ENCODE measurements at places on chromosomes 5 and 9. TPM values are rescaled to one million over a fixed set of nuclear protein-coding genes. Genes with fewer than 3 reads are reported as not detected.

The DNAJC25 gene
- 4.7 TPM for total RNA-seq

- H3K4me3 ChIP-seq, result no peak overlapping the region
- no peak overlapping the region for H3K27ac ChIP-seq
- no peak for DNase-seq
- H3K4me1 ChIP-seq, result no peaks in the 10 kb centered on the region
- H3K36me3 ChIP-seq, result no peaks in the 10 kb centered on the region
These were observed 75.2 kb upstream of the FREM1 start for GRCh38 chr9:14985419-14985818.

DNA sequence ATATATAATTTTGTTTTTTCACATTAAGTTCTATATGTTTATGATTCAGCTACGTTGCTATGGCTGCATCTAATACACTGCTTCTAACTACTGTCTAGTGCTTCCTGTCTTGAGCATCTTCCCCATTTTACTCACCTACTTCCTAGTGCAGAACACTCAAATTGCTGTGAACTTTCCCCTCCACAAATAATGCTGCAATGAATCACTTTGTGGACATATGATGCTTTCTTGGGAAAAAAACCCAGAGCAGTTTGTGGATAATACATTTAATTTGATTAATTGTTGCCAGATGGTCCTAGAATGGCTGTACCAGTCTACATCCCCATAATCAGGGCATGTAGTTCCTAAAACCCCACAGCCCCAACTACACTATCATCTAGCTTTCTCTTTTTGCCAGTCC lies 18.5 kb downstream of the CD180 start:
- no peak overlapping the region for H3K4me3 ChIP-seq
- DNase-seq, result no peak
- H3K4me1 ChIP-seq, result peaks cover 53% of the 10 kb centered on the region

GRCh38 chr9:11702548-11702947 lies 990.6 kb upstream of the TYRP1 start:
- H3K27me3 ChIP-seq, result no peaks in the 10 kb centered on the region
- H3K4me3 ChIP-seq, result no peak overlapping the region
- H3K36me3 ChIP-seq, result no peaks in the 10 kb centered on the region
- H3K27ac ChIP-seq, result no peak overlapping the region
- H3K4me1 ChIP-seq, result no peaks in the 10 kb centered on the region
- no peak for DNase-seq

DNA sequence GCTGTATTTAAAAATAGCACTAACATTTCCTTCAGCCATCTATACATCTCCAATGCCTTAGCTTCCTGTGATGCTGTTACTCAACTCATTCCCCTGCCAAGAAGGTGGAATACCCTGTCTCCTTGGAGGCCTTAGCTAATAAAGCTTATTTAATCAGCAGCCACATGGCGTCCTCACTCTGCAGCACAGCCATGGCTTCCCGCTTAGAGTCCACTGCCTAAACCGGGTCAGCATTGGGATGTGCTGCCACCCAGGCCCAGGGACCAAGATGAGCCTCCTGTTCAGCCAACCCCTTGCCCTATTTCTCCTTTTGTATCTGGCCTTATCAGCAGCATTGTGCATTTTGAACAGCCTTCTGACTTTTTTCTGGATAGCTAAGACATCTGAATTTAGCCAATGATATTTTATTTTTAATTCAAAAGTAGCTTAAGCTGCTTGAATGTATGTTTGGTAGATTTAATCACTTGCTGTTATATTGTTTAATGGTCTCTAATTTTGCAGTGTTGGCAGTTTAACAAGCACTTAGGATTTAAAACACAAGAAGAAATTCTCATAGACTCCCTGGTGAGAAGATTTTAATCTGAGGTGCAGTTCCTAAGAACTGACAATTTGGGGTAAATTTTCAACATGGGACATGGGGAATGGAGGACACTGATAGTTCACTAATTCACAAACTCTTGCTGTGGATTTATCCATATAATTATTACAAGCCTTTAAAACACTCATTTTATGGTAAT lies 113.0 kb downstream of the RPS23 start:
- DNase-seq, result no peak
- H3K4me1 ChIP-seq, result peaks cover 3% of the 10 kb centered on the region
- H3K27me3 ChIP-seq, result no peaks in the 10 kb centered on the region
- H3K4me3 ChIP-seq, result no peak overlapping the region
- H3K36me3 ChIP-seq, result no peaks in the 10 kb centered on the region

The LAMC3 gene
- 0.27 TPM for total RNA-seq

DNA sequence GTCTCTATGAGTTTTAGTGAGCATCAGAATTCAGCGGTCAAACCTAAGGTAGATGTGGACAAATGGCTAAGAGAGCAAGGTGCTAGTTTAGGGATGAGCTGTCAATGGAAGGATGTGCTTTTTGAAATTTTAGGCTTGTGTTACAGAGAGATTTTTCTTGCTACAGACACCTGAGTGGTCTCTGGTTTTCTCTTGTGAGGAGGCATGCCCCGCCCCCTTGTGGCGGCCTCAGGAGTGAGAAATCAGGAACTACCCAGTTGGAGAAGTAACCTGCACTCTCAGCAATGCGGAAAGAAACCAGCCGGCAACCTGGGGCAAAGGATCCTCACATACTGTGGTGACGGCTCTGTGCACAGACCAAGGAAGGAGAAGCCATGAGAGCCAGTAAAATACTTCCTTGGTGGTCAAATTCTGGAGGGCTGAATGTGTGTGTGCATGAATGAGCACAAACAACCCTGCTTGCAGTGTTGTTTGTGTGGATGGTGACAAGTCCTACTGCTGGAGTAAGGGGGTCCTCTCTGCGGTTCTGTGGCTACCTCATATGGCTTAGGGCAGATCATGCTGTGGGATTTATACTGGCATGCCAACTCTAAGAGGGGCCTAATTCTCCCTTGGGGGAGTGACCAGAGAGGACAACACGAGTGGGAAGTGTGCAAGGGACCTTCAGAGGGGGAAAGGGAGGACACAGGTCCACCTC lies 16.7 kb upstream of the HSD17B4 start:
- DNase-seq, result peak; percentile 73
- H3K27ac ChIP-seq, result no peak overlapping the region
- peaks cover 12% of the 10 kb centered on the region for H3K4me1 ChIP-seq
- H3K4me3 ChIP-seq, result no peak overlapping the region
- no peaks in the 10 kb centered on the region for H3K36me3 ChIP-seq
- H3K27me3 ChIP-seq, result peaks cover 18% of the 10 kb centered on the region

The EGFLAM gene
- not detected for total RNA-seq

The NR2F1-AS1 gene
- not detected for total RNA-seq

DNA sequence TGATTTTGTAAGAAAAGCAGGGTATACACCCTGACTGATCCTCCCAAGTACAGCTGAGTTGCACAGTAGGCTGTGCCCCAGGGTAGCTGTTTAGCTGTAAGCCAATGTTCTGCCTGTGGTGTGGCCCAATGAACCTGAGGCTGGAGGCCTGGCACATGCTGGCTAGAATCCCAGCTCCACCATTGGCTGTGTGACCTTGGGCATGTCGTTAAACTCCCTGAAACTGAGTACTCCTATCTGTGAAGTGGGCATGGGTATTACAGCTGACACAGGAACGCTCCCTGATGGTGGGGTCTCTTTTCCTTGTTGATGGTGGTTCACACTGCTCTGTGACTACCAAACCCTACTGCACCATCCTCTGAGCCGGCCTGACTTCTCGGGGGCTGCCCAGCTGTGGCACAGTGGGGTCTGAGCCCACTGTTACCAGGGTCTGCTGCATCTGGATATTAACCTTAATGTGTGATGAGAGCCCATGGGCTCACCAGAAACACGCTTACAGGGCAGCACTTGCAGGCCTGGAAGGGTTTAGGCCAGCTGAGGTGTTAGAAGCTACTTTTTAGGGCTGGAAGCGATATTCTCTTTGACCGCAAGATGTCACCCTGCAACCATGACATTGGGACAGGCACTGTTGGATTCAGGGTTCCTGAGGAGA lies 7.0 kb upstream of the GADD45G start:
- DNase-seq, result peak; percentile 68
- peaks cover 31% of the 10 kb centered on the region for H3K27me3 ChIP-seq
- no peak overlapping the region for H3K27ac ChIP-seq
- H3K4me1 ChIP-seq, result peaks cover 1% of the 10 kb centered on the region
- H3K36me3 ChIP-seq, result no peaks in the 10 kb centered on the region

The DDX4 gene
- total RNA-seq, result 0.50 TPM

DNA sequence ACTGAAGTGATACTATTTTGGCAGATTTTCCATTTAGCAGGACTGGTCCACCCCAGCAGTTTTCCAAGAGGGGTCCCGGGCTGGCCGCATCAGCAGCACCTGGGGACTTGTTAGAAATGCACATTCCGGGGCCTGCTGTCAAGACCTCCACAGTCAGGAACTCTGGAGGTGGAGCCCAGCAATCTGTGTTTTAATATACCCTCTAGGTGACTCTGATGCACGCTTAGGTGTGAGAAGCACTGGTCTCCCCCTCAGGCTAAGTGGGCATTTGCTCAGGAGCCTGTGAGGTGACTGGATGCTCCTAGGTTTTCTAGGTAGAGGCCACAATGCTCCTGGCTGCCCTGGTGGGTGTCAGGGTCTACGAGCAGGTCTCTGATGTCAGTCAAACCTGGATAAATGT lies 81.7 kb downstream of the DCP2 start:
- peaks cover 21% of the 10 kb centered on the region for H3K4me1 ChIP-seq
- no peaks in the 10 kb centered on the region for H3K27me3 ChIP-seq
- no peak for DNase-seq
- H3K4me3 ChIP-seq, result no peak overlapping the region
- no peak overlapping the region for H3K27ac ChIP-seq

The SLC36A2 gene
- not detected for total RNA-seq

GRCh38 chr5:58786711-58787303 lies 203.9 kb downstream of the RAB3C start:
- DNase-seq, result no peak
- H3K4me1 ChIP-seq, result no peaks in the 10 kb centered on the region
- H3K4me3 ChIP-seq, result no peak overlapping the region
- no peaks in the 10 kb centered on the region for H3K36me3 ChIP-seq

DNA sequence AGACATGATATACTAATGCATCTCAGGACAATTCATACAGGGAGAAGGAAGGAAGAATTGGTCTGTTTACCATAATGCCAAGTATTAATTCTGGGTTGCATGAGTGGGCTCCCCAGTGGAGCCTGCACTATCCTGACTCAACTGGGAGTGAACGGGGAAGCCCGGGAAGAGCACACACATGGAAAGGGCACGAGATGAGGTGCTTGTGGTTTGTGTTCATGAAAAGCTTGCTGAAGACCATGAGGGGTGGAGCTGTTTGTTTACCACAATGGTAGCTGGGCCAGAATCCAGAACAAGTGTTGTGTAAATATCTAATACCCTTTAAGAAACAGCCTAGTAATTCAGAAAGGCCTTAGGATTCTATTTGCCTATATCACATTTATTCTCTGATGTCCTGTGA lies 44.6 kb downstream of the POC5 start:
- no peak for DNase-seq
- no peaks in the 10 kb centered on the region for H3K27me3 ChIP-seq
- H3K4me3 ChIP-seq, result no peak overlapping the region
- H3K4me1 ChIP-seq, result peaks cover 23% of the 10 kb centered on the region
- peaks cover 37% of the 10 kb centered on the region for H3K36me3 ChIP-seq
- no peak overlapping the region for H3K27ac ChIP-seq

- H3K4me3 ChIP-seq, result no peak overlapping the region
- H3K36me3 ChIP-seq, result no peaks in the 10 kb centered on the region
- peaks cover 4% of the 10 kb centered on the region for H3K4me1 ChIP-seq
- H3K27ac ChIP-seq, result no peak overlapping the region
These were observed 37.4 kb downstream of the ARHGEF37 start for GRCh38 chr5:149618581-149619248.

GRCh38 chr5:33401482-33402390 lies 39.0 kb upstream of the TARS1 start:
- H3K4me1 ChIP-seq, result no peaks in the 10 kb centered on the region
- peaks cover 2% of the 10 kb centered on the region for H3K27me3 ChIP-seq
- no peaks in the 10 kb centered on the region for H3K36me3 ChIP-seq

DNA sequence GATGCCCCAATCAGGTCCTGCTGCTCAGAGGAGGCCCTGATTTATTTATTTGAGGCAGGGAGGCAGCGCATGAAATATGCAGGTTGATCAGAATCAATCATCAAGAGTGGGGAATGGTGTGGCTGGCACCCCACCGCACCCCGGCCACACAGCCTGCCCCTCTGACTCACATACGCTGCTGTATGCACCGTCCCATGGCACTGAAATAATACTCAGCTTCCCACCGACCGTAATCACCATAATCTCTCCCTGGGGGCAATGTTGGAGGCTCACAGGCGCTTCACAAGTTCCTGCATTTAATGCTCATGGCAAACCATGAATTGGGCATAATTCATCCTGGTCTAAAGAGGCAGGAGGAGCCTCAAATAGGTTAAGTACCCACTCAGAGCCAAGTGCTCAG lies 141.2 kb upstream of the TBC1D2 start:
- H3K36me3 ChIP-seq, result no peaks in the 10 kb centered on the region

The GRXCR2 gene
- total RNA-seq, result not detected

GRCh38 chr5:72010430-72010829 lies 96.8 kb upstream of the MAP1B start:
- no peaks in the 10 kb centered on the region for H3K36me3 ChIP-seq
- no peak overlapping the region for H3K27ac ChIP-seq
- H3K4me1 ChIP-seq, result no peaks in the 10 kb centered on the region
- peaks cover 10% of the 10 kb centered on the region for H3K27me3 ChIP-seq
- no peak for DNase-seq

DNA sequence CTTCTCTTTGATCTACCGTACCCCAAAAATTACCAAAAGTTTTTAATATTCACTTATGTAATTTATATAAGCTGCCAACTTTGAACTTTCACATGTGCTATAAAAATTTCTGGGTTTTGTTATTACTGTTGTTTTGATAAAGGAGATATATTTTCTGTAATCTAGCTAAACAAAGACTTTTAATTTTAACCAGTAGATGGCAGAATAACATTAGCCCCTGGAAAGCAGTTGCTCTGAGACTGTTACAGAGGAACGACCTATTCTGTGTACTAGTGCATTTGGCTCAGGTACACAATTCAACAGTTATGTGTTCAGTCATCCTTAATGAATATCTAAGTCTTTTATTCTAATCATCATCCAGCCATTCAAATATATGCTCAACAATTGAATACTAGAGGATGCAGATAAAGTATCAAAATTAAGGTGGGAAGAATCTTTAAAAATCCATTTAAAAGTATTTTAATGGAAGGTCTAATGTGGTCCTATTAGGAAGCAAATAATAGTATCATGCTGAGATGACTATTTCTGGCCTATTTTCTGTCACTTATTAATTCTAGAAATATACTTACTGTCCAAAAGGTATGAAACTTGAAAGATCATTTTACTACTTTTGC lies 8.6 kb downstream of the KLHL9 start:
- no peak overlapping the region for H3K4me3 ChIP-seq
- H3K4me1 ChIP-seq, result peaks cover 39% of the 10 kb centered on the region
- H3K27me3 ChIP-seq, result no peaks in the 10 kb centered on the region
- H3K27ac ChIP-seq, result no peak overlapping the region
